ENCODE measurements at places on chromosomes 2 and 18. TPM values are rescaled to one million over a fixed set of nuclear protein-coding genes. Genes with fewer than 3 reads are reported as not detected.

DNA sequence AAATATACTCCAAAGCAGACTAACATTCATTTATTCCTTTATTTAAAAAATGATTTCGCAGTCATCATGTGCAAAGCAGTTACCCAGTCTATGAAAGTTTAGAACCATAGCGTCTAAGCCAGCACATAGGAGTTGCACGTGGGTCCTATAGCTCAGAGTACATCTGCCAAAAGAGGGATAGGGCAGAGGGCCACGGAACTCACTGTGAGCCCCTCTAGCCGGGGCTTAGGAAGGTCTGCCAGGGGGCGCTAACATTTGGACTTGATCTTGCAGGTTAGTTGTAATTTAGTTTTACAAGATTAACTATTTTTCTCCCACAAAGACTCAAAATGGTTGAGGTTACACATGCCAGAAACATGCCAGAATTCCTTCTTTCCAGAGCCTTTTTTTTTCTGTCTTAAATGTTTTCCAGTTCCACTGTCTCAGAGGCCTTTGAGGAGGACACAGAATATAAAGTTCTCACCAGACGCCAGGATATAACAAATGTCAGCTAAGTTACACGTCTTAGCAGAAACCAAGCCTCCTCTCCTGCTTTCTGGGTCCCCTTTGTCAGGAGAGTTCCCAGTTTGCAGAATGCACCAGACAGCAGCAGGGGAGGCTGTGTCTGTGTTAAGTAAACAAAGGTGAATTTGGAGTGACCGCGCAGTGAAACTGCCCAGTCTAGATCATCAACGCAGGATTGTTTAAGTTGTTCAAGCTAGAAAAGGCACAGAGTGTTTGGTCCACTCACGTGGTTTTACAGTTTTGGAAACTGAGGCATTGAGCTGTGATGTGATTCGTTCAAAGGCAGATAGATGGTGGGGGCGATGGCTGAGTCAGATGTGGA is 292.0 kb downstream of the PRKCE start:
- ATAC-seq: no peak

- no peak for ATAC-seq
Observed at GRCh38 chr2:220227266-220227920, 600.0 kb downstream of the SLC4A3 start.

GRCh38 chr2:42942214-42942989 is 150.0 kb upstream of the HAAO start:
- ATAC-seq: no peak

DNA sequence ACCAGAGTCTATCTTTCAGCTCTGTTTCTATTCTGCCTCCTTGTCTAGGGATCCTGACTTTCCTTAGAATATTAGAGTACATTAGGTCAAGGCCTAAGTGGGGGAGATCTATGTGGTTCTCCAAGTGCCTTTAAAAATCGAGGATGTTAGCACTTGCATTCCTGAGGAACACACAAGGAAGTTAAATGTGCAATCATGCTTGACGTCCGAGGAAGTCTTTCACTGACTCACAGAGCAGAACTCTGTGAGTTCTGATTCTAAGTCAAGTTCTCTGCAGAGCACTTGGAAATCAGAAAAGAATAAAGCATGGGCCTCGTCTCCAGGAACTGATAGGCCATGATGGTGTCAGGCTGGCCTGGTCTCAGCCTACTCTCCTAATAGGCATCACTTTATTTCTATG is 17.2 kb downstream of the FHOD3 start:
- no peak for ATAC-seq

Gene SLC9A4
- total RNA-seq: 0.11 TPM

Gene PLGLB2
- total RNA-seq: 1.6 TPM

GRCh38 chr2:119174216-119174992 is 15.9 kb upstream of the C1QL2 start:
- ATAC-seq: peak; percentile 39

Gene ZEB2
- 27.6 TPM for total RNA-seq

DNA sequence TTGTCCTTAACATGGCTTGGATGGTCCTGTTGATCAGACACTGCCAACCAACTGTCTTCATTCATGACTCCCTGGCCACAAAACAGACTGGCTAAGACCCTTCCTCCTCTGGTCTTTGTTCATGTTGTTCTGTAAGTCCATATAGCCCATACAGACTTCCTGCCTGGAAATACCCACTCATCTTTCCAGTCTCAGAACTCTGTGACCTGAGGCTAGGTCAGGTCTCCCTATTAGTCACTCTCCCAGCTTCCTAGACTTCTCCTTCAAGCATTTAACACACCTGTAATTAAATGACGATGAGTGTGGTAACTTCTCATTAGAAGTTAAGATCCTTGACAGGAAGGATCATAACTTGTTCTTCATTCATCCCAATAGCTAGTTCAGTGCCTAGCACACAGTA is 56.3 kb downstream of the CCDC93 start:
- no peak for ATAC-seq

DNA sequence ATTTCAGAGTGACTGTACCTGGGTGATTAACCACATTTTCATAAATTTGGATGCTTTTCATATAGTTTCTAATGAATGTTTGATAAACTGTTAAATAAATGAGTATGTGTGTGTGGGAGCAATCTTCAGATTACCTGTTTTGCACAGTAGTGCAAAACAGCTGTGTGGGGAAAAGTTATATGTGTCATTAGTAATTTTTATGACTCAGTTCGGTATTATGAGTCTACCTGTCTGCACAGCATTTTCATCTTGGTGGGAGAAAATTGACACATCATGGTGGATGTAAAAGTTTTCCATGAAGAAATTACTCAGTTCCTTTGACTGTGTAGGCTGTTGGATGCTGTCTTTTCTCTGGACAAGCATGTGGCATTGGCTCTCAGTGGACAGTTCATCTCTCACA is 43.8 kb downstream of the LTBP1 start:
- ATAC-seq: peak; percentile 51

GRCh38 chr18:72555101-72555500 is 11.0 kb upstream of the CBLN2 start:
- no peak for ATAC-seq

Gene CYP26B1
- not detected for total RNA-seq

DNA sequence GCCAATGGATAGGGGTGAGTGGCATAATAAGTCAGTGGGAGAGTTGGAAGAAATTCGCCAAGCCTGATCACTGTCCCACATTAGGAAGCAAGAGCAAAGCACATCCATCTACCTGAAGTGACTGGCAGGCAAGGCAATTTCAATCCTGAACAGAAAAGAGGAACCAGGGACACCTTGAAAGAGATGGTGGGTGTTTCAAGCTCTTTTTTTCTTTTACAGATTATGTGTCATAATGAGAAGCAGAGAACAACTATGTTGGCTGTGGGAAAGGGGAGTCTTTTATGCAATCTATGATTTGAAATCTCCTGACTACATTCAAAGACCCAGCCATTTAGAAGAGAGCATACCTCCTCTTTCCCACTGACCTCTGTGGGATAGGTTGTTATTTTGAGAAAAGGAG is 63.5 kb downstream of the TGIF1 start:
- peak; percentile 42 for ATAC-seq

Gene DHRS9
- 0.71 TPM for total RNA-seq

DNA sequence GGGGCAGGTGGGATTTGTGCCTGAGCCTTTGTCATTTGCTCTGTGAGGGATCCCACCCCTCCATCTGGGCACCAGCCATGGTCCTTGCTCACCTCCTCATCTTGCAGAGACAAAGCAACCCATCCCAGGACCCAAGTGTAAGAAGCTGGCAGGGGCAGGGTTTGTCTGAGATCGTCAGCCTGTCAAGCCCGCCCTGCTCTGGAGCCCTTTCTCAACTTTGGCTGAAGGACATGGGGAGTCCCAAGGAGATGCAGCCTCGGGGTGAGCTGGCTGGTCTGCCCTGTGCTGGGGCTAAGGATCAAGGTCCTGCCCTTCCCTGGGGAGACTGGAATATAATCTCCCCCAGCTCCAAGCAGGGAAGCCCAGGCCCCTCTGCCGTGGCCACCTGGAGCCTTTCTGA is 86.0 kb downstream of the CAPN13 start:
- no peak for ATAC-seq

GRCh38 chr2:981759-982158 is 31.1 kb downstream of the SNTG2 start:
- no peak for ATAC-seq

Gene LOXHD1
- not detected for total RNA-seq

Gene NAT8
- total RNA-seq: not detected

Gene SCN7A
- not detected for total RNA-seq

DNA sequence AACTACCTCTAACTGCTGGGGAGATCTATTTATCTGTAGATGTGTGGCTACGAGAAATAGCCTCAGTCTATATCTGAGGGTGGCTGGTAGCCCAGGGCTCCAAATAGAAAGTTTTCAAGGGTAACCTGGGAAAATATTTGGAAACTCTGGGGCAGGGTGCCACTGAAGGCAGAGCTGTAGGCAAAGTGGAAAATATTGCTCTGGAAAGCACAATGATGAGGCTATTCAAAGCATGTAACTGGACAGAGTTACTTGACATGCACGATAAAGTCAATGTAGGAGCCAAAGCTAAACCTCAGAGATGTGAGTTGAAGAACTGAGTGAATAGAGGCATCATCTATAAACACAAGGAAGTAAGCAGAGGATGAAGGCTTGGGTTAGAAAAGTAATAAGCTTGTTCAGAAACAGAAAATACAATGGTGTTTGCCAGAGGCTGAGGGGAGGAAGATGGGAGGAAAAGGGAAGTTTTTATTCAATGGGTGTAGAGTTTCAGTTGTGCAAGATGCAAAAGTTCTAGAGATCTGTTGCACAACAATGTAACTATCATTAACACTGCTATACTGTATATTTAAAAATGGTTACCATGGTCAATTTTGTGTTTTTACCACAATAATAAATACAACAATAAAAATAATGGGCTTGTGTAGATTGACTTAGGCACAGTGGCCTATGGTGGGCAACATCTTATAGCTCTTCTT is 171.6 kb downstream of the MBD2 start:
- ATAC-seq: no peak

GRCh38 chr18:31880186-31880898 is 62.6 kb downstream of the TRAPPC8 start:
- ATAC-seq: no peak

DNA sequence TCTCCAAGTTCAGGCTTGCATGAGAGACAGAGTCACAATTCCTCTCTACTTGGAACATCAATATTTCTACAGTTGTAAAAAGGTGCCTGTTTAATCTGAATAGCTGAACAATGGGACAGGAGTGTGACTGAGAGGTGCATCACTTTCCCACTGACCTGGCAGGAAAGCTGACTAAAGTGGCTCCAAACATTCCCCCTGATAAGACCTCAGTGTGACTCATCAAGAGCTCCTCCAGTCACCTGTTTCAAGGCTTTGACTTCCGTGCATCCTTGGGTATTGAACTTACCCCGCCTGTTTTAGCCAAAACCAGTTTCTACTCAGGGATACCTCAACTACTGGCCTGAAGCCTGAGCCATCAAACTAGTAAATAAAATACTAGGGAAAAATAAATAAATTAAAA is 453.9 kb upstream of the DDX18 start:
- ATAC-seq: no peak

Gene POMC
- 5.2 TPM for total RNA-seq

- no peak for ATAC-seq
Observed at GRCh38 chr2:35963357-35963756, 392.2 kb upstream of the CRIM1 start.

DNA sequence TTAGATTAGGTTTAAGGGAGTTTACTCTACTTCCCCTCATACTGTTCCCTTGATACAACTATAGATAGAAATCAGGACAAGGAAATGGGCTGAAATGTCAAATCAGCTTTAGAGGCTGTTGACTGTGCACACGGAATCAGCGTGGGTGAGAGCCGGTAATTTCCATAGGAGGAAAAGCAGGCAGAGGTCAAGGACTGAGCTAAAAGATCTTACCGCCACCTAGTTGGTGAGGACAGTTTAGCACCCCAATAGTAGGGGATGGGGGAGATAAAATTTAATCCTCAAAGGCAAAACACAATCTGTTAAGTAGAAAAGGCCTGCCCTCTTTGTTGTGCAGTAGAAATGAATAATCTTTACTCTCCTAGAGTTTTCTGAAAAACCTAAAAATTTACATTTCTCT is 1154.5 kb upstream of the CHAC2 start:
- no peak for ATAC-seq

DNA sequence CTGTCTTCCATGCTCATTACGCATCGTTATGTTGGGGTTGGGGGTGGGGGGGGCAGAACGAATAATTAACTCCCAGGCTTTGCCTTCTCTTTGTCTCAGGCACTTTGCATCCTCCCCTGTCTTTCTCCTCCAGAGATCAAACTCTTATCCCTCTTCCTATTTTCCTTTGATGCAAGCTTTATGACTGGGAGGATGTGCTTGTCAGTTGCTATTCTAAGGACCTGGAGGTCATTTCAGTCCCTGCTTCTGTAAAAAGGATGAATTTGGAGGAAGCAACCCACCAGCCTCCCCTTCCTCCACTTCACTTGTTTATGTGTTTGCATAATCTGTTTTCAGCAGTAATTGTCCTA is 87.5 kb downstream of the ZCCHC2 start:
- no peak for ATAC-seq

- ATAC-seq: no peak
Observed at GRCh38 chr2:20483194-20483895, 36.5 kb downstream of the RHOB start.

Gene HOXD10
- total RNA-seq: not detected

Gene FOXD4L1
- 0.32 TPM for total RNA-seq

DNA sequence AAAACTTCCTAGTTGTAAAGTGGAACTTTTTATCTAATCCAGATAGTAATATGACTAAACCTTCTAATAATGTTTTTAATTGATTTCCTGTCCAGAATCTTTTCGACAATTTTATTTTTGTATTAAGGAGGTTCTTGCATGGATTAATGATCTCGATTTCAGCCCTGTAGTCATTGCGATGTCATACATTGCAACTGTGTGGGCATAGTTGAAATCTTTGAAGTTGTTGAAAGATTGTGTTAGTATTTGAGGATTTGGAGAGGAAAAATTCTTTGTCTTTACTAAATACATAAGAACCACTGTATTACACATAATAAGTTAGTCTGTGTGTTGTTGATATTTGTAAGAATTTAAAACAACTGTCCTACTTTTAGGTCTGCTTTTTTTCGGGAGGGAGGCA is 31.1 kb downstream of the ACSL3 start:
- ATAC-seq: no peak

Gene MRPS5
- 76.0 TPM for total RNA-seq

DNA sequence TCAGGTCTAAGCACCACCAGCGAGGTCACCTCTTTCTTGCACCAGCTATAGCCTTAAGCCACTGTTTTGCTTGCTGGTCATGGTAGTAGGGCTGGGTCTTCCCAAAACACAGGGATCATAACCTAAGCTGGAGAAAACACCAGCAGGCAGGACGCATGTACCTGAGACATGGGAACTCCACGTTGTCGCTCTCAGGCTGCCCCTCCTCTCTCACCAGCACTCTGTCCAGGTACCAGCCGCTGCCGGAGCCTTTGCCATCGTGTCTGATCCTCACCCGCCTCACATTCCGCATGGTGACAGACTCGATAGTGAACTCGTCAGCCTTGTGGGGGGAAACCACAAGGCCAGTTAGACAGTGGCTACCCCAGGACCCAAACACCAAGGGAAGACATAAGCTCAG is 79.5 kb downstream of the LOXHD1 start:
- no peak for ATAC-seq
